ENCODE measurements at places on chromosomes 7 and 10.
A peak's percentile ranks its signal among the peaks of the same experiment; 100 is the strongest.

DNA sequence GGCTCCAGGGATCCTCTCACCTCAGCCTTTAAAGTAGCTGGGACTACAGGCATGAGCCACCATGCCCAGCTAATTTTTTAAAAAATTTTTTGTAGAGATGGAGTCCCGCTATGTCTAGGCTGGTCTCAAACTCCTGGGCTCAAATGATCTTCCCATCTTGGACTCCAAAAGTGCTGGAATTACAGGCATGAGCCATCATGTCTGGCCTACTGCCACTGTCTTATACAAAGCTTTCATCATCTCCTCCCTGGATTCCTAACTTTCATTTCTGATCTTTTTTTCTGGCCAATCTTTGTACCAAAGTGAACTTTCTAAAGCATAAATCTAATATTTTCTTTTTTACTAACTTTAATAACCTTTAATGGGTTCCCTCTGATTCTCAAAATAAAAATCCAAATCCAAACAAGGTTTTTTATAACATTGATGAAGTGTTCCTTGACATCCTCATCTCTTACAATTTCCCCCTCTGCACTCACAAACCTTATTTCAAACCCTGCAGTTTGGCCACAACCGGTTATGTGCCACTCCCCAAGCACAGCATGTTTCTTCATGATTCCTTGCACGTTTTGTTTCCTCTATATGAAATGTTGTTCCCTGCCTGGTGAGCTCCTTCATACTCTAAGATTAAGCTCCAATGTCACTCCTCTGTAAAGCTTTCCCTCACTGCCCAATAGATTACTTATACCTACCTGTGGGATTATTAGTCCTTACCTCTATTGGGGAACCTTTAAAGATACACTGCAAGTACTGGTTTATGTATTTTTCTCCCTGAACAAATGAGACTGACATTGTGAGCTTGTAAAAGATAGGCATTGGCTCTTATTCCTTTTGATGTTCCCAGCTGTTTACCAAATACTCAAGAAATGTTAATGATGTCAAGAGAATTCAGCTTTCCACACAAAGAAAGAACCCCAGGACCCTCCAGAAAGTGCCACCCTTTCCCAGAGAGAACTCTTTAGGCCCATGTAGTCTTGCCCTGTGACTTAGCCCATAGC lies 101.7 kb downstream of the HOXA1 start:
- DNase-seq, result no peak

- no peak for DNase-seq
Measured at GRCh38 chr7:14195079-14195478, 205.6 kb upstream of the ETV1 start.

DNA sequence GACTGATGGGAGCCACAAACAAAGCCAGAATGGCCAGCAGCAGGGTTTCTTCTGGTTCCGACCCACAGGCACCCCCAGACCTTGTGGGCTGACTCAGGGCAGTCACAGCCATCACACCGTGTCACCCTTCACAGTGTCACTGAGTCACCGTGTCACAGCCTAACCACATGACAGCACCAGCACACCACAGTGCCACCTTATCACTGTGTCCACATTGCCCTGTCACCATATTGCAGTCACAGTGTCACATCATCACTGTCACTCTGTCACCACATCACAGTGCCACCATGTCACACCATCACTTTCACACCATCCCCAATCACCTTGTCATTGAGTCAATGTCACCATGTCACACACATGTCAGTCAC lies 77.0 kb downstream of the OAT start:
- peak; percentile 28 for DNase-seq

DNA sequence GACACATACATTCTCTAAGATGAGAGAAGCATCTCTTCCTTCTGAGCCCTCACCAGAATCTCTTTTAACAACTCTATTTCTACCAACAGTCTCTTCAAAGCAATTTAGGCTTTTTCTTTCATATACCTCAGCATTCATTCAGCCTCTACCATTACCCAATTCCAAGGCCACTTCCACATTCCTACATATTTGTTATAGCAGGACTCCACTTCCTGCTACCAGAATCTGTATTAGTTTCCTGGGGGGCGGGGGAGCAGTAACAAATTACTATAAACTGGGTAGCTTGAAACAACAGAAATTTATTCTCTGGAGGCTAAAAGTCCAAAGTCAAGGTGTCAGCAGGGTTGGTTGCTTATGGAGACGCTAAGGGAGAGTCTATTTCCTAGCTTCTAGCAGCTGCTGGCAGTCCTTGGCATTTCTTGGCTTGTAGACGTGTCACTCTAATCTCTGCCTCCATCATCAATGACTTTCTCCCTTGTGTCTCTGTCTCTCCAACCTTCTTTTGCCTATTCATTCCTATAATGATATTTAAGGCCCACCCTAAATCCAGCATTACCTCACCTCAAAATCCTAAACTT lies 7.4 kb downstream of the PRPS1L1 start:
- DNase-seq, result no peak

- no peak for DNase-seq
Measured at GRCh38 chr10:114448897-114449296, 44.6 kb upstream of the AFAP1L2 start.
